ENCODE measurements at places on chromosomes 5 and 9. TPM values are rescaled to one million over a fixed set of nuclear protein-coding genes. Genes with fewer than 3 reads are reported as not detected.

OLFM1 gene
- total RNA-seq, result not detected

DNA sequence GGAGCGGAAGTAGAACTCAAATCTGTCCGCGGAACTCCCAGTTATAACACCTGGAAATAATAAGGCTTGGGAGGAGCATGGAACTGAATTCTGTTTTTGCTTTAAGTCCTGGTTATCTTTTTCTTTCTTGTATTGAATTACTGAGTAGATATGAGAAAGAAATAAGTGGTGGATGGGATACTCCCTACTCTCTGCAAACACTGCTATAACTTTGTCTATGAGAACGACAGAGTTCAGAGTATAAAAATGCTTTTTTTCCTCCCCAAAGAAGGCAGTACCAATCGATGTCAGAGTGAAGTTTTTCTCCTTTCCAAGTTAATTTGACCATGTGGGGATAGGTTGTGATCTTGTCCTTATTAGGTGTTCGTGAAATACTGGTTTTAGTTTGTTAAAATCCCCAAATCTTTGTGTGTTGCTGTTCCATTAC, 1.2 kb downstream of the RIC1 start:
- peak; percentile 29 for DNase-seq

GRCh38 chr9:125494653-125494915, 212.4 kb downstream of the MAPKAP1 start:
- no peak for DNase-seq

DNA sequence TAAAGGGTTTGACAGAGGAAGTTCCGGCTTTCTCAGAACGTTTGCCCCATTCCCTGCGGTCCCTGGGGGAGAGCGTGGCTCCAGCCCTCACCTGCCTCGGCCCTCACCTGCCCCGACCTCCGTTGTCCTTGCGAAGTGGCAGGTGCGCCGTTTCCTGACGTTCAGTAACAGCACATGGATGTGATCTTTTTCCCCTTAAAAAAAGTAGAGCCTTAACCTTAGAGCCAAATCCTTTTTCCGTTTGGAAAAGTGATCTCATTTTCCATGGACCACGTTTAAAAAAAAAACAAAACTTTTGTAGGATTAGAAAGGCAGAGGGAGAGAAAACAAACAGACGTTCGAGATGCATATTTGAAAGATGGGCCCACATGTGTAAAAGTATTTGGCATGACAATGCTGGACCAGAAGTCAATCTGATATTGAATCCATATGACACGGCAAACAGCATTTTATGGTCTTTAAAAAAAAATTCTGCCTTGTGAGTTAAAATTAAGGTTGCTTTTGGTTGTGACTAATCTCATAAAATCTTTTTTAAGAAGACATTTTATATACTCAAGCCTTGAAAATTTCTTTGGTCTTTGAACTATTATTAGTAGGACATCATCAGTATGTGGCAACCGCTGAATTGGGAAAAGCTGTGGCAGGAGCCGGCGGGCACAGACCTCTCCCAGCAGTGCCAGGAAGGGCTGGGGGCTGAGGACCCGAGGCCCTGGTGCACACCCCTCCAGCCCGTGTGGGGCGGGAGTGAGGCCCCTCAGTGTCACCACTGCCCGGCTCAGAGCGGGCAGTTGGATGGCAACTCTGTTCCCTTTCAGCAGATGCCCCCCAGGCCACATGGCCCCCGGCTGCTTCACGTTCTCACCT, 42.5 kb upstream of the EXOC3 start:
- DNase-seq, result no peak

SUSD3 gene
- 58.3 TPM for total RNA-seq

DNA sequence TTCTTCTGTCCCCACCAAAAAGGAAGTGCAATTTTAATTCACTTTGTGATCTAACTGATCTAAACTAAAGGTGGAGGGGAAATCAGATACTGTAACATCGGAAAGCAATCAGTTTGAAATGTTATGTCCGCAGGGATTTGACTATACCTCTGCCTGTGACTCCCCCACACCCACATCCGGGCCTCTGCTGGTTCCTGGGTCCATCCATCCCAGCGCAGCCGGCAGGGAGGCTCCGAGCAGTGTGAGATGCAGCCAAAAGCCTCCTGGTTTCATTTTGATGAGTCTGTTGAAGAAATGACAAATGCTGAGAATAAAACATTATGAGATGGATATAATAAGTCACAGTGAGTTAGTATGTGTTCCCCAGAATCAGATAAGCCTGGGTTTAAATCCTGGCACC, 8.6 kb downstream of the FSTL4 start:
- no peak for DNase-seq

ROPN1L gene
- 0.42 TPM for total RNA-seq

GRCh38 chr5:179558932-179559283, 8.6 kb downstream of the RUFY1 start:
- no peak for DNase-seq

DNA sequence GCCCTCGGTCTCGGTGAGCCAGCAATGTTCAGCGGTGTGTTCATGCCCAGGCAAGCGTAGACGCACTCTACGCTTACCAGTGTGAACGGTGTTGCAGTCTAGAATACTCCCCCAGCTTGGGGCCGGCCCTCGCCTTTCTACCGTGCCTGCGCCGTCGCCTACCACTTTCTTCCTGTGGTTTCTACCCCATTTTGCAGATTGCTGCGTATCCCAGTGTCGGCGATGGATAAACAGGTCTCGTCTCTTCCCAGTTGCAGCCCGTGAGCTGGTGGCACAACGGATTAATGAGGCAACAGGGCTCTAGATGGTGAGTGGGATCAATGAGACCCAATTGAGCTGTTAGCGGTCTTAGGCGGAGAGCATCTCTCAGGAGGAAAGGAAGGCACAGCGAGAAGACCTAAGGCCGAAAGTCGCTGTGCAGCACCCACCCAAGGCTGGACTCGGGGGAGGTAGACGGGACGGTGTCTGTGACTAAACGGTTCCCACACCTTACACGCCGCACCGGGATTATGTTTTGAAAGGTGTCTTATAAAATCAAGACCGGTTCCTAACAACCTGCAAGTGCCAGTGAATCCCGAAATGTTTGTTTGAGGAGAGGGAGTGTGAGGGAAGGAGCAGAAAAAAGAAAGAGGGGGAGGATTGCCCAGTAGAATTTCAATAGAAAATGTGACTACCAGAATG, 5.8 kb downstream of the OTP start:
- no peak for DNase-seq

OR13C2 gene
- not detected for total RNA-seq

Measured in CD4-positive, alpha-beta memory T cell (primary cell).